ENCODE measurements at places on chromosomes 12 and 14. TPM values are rescaled to one million over a fixed set of nuclear protein-coding genes. Genes with fewer than 3 reads are reported as not detected.
A peak's percentile ranks its signal among the peaks of the same experiment; 100 is the strongest.

GRCh38 chr14:39451811-39452210 is 19.6 kb upstream of the FBXO33 start:
- DNase-seq: no peak

Gene IL26
- total RNA-seq: not detected

Gene DIO2
- 4.8 TPM for total RNA-seq

- DNase-seq: peak; percentile 49
Measured at GRCh38 chr14:22478670-22479069, 110.4 kb downstream of the DAD1 start.

DNA sequence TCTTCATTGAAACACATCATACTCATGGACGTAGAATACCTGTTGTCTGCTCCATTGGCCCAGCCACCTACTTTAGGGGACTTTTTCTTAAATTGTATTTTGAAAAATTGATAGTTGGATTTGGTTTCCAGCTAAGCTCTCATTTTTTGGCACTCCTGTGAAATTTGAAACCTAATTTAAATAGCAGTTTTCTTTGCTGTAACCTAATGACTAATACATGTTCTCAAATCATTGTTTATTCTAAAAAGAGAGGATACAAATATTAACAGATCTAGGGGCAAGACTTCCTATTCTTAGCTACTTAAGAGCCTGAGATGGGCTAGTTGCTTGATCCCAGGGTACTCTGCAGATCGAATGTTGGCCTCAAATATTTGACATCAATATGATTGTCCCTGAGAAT is 78.9 kb downstream of the PLEKHA5 start:
- DNase-seq: no peak

GRCh38 chr12:118763234-118763633 is 218.1 kb upstream of the SRRM4 start:
- DNase-seq: no peak

GRCh38 chr12:27359578-27360340 is 27.1 kb downstream of the BMAL2 start:
- DNase-seq: no peak

DNA sequence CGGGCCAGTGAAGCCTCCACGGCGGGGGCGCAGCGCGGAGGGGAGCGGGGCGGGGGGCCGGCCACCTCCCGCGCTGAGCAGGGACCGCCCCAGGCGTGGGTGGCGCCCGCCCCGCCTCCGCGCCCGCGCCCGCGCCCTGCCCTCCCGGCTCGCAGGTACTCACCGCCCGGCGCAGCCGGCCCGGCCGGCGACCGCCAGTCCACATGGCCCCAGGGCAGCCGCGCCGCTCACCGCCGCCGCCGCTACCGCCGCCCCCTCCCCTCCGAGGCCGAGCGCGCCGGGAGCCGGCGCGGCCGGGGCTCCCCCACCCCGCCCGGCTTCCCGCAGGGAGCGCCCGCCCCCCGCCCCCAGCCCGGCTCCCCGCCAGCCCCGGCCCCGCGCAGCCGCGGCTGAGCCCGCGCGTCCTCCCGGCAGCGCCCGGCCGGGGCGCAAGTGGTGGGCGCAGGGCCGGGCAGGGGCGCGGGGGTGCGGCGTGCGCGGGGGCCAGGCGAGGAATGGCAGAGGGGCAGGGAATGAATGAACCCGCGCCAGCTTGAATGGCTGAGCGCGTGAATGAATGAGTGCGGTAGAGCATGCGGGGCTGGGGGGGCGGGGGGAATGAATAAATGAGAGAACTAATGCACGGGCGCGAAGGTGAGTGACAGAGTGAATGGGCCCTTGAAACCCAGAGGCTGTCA is at the start of gene BEGAIN:
Gene BEGAIN, minus strand, starts transcription at position 332 of the 677 bp plus-strand sequence. Its CDS starts 127 bp downstream, at position 205.
- DNase-seq: no peak

Gene SAMD4A
- 138 TPM for total RNA-seq

GRCh38 chr12:81502912-81503695 is 256.0 kb downstream of the PPFIA2 start:
- no peak for DNase-seq

GRCh38 chr14:56902385-56902784 is 92.1 kb upstream of the OTX2 start:
- DNase-seq: no peak

DNA sequence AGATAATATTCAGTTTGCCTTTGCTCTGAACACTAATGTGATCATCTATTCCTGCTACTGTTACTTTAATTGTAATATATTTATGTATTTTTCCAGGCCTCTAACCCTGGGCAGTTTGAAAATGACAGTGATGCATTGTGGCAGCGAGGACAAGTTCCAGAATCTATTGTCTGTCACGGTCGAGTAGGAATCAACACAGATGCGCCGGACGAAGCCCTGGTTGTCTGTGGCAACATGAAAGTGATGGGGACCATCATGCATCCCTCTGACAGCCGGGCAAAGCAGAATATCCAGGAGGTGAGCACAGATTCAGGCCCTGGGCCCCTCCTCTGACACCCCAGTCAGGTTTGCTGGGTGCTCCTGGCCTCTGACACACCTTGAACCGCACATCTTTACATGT is 78.5 kb downstream of the MYRFL start:
- no peak for DNase-seq

- no peak for DNase-seq
Measured at GRCh38 chr12:13277293-13277692, 80.8 kb downstream of the EMP1 start.

Gene SOCS2
- total RNA-seq: 32.0 TPM

DNA sequence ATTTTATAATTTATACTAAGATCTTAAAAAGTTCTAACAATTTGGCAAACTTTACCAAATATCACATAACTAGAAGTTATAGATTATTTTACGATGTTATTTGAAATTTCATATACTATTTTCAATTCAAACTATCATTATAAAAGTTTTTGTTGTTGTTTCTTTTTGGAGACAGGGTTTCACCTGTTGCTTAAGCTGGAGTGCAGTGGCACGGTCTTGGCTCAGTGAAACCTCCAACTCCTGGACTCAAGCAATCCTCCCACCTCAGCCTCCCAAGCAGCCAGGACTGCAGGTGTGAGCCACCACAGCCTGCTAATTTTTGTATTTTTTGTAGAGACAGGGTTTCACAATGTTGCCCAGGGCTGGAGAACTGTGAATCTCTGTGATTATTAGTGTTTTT is 87.8 kb downstream of the SPPL3 start:
- no peak for DNase-seq

Gene RHEBL1
- 3.9 TPM for total RNA-seq

DNA sequence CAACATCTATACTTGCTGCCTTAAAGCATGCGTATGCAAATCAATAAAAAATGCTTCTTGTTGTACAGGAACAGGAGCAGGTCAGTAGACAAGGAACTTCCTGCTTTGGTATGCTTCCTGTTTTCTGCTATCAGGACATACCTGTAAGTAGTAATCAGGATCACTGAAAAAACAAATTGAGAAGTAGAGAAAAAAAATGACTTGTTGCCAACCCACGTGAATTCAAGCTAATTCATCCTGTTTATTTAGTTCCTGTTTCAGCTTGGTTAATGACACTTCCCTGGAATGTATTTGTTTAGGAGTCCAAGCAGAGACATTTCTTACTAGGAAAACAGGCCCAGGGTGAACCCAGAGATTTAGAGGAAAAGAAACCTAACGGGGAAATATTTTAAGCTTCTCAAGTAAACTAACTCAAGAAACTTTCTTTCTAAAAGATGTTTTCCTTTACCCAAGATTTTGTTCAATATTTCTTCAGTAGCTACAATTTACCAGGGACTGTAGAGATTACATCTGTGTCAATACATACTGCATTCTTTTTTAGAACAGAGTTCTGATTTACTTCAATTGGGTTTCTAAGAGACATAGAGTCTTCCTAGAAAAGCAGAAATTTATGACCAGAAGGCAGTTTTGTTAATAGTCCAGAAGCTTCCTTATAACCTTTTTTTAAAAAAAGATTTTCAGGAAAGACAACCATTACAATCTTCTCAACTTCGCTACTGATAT is 124.2 kb downstream of the PAWR start:
- DNase-seq: no peak

GRCh38 chr14:81889529-81889928 is 355.9 kb upstream of the SEL1L start:
- DNase-seq: no peak

Gene AJUBA
- total RNA-seq: 69.1 TPM

- DNase-seq: no peak
Measured at GRCh38 chr12:4535092-4535491, 3.6 kb upstream of the RAD51AP1 start.

Gene CLEC2A
- not detected for total RNA-seq

Gene SLC10A1
- 2.4 TPM for total RNA-seq

DNA sequence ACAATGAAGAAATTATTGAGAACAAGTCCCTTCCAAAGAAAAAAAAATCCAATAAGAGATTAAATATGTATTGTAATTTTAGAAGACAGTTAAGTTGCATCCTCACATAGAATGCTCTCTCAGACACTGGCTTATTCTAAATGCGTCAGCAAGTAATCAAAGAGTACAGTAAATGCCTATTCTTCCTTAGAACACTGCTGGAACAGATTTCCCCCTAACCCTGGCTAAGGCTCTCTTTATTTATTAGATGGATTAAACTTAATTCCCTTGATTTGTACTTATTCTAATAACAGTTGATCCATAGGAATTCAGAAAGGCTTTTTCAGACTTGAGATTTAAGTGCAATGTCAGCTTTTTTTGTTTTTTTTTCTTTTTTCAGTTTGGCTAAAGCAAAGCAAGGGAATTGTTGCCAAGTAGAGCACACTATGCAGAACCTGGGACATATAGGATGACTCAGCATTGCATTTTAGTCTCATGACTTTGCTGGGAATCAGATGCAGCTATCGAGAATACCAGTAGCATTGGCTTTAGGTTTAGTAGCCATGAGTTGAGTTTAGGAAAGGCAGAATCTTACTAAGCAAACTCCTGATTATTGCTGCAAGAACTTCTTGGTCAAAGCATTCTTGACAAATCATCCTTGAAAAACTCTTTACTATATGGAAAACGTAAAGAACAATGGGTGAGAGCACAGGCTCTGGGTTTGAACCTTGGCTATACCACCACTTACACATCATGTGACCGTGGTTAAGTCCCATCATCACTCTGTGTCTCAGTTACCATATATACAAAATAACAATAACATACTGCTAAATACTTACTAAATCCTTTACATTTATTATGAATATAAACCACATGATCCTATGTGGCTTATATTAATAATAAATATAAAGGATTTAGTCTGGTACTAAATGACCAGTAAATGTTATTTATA is 26.7 kb downstream of the MED21 start:
- peak; percentile 98 for DNase-seq

GRCh38 chr12:5988088-5988487 is 43.0 kb upstream of the ANO2 start:
- no peak for DNase-seq

DNA sequence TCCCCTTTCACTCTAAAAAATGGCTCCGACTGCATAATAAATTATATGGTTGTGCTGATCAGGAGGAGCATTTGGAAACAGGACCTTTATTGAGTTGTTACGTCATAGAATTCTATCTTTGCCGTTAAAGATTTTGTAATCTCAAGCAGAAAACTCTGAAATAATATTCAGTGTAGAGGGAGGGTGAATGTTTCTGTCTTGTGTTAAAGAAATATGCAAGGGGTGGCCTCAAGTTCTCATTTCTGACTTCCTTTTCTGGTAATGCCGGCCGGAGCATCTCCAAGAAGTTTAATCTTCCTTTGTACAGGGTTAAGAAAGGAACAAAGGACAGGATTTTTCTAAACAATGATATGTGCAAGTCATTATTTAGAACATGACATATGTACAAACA is 165.1 kb downstream of the SLC38A4 start:
- peak; percentile 66 for DNase-seq

Gene KRT77
- total RNA-seq: 0.96 TPM

DNA sequence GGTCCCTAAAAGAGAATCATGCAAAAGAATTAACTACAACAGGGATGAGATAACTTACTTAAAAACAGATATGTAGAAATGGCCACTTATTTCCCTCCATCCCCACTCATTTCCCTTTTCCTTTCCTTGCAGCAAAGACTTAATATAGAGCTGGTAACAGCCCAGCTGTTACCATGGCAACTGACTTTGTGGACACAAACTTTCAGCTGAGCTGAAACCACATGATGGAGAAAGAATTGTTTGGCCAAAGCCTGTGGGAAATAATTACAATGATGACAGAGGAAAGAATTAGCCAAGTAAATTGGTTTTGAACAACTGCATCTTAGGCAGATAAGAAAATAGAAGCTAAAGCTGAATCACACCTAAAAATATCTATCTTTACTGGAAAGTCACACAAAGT is 364.9 kb downstream of the GALC start:
- DNase-seq: peak; percentile 85

GRCh38 chr12:114976372-114976771 is 292.4 kb upstream of the TBX3 start:
- peak; percentile 53 for DNase-seq

DNA sequence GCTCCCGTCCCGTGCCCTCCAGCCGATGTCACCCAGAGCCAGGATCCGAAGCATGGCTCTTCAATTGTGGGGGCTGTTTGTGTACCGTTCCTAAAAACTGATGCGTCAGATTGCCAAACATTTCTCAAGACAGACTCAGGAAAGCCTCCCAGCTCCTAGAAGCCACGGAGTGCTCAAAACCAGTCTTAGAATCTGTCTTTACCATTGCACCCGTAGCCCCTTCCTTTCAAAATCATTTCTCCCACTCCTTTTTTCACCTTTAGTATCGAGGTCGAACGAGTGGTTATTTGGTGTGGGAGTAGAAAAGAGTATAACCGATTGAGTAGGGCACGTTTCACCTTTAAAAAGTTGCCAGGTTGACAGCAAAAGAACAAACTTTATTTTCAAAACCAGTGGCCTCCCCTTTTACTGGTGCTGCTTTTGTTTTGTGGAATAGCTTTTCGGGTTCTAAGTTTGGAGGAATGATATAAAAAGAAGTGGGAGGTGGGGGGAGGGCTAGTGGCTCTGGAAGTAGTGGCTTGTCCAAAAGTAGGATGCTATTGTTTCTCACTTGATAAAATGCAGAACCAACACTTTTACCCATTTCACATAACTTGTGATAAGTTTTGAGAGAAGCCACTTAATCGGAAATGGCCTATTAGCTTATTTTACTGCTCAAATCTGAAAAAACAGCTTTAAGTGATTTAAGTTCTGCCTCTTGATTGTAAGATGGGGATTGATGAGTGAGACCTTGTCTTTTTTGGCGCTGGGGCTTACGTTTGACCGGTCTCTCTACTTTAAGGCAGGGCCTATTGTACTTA is 803 bp downstream of the STK38L start:
- no peak for DNase-seq

DNA sequence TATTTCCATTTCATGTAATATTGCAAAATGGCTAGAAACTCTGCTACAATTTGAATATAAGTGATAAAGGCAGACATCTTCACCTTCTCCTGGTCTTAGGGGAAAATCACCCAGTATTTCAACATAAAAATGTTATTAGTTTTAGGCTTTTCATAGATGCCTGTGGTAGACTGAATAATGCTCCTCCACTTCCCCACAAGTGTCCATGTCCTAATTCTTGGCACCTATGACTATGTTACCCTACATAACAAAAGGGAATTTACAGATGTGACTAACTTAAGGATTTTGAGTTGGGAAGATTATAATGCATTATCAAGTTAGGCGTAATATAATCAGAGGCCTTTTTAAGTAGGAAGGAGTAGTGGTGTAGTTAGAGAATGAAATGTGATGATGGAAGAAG is 196.4 kb downstream of the TMTC3 start:
- DNase-seq: no peak

Gene DPF3
- total RNA-seq: 4.6 TPM

Data from umbilical cord (tissue), 2 donors.